Left ventricle myocardium superior (tissue), 1 donor: ENCODE measurements at places on chromosomes 7 and 10.

- no peak for DNase-seq
Measured at GRCh38 chr10:31069411-31069810, 37.7 kb upstream of the ZNF438 start.

- DNase-seq = peak; percentile 56
Measured at GRCh38 chr7:149422914-149423301, 38.0 kb downstream of the ZNF777 start.

DNA sequence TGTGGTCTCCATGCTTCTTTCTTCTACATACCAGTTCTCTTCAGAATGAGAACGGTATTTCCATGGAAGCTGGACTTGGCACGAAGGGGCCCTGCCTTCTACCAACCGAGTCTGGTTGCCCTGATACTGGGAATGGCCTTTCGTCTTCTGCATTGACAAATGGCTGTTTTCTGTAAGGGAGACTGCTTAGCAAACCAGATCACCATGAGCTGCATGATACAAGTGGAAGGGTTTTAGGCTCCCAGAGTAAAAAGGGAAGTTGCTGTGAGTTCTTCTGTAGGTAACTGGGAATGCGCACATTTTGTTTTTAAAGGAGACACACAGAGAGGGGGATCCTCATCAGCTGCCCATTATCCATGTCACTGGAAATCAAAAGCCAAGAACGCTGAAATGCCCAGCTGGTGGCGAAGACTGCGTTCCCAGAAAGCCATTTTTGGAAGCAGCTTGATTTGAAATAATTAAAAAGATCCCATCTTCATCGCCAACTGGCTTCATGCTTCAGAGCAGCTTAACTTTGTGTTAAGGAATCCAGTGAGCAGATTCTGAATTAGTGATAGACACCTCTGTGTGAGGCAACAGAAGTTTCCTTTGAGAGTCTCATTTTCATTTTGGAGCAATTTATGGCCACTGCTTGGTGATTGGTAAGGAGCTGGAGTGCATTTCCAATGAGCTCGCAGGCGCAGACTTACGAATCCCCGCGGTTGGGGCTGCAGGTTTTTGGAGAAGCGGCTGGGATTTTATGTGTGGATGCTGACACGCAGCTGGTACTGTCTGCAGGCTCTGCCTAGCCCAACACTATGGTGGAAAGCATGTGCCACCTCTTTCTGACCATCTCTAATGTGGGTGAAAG is 672.7 kb upstream of the FOXK1 start:
- no peak for DNase-seq

GRCh38 chr7:22932896-22933295 is 81.0 kb downstream of the HYCC1 start:
- DNase-seq = no peak

DNA sequence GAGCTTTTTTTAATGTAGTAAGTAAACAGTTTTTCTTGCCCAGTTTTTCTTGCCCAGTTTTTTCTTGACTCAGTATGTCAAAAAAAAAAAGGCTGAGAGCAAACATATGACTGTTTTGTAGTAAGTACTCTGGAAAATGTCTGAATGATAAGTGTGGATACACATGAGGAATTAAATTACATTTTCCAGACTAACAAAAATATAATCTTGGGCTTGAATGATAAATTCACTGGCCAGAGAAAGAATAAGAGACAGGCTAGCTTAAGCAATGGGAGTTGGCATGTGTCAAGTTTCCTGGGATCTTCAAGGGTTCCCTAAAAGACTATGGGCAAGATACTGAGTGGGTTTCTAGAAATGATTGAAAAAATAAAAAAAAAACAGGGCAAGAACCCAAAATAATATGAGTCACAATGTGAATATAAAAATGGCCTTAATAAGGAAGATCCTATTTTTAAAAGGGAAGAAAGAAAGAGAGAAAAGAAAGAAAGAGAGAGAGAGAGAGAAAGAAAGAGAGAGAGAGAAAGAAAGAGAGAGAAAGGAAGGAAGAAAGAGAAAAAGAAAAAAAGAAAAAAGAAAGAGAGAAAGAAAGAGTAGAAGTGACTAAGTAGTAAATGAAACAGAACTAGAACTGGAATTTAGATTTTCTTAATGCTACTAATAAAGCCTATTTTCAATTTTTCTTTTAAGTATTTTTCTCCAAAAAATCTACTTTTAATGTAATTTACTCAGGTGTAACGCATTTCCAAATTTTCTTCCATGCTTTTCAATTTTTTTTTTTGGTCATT is 60.2 kb downstream of the TFPI2 start:
- DNase-seq = no peak

GRCh38 chr7:51995596-51996179 is 679.1 kb upstream of the COBL start:
- DNase-seq = no peak

GRCh38 chr7:1973321-1974251 is 259.2 kb downstream of the MAD1L1 start:
- DNase-seq = peak; percentile 22

DNA sequence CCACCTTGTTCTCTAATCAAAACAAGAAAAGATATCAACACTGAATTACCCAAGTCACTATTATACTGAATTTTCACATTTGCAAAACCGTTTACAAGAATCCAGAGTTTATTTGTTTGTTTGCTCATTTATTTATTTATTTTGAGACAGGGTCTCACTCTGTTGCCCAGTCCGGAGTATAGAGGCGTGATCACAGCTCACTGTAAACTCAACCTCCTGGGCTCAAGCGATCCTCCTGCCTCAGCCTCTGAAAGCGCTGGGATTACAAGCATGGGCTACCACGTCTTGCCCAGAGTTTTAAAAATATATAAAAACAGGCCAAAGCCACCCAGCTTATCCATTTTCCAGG is 8.5 kb downstream of the CREB3L2 start:
- DNase-seq = no peak

GRCh38 chr7:130352194-130353074 is 7.8 kb downstream of the CPA5 start:
- no peak for DNase-seq

- no peak for DNase-seq
Measured at GRCh38 chr10:117222976-117223692, 17.8 kb upstream of the SLC18A2 start.
